RWPE2 (cell line): ENCODE measurements at places on chromosomes 11 and 22.

DNA sequence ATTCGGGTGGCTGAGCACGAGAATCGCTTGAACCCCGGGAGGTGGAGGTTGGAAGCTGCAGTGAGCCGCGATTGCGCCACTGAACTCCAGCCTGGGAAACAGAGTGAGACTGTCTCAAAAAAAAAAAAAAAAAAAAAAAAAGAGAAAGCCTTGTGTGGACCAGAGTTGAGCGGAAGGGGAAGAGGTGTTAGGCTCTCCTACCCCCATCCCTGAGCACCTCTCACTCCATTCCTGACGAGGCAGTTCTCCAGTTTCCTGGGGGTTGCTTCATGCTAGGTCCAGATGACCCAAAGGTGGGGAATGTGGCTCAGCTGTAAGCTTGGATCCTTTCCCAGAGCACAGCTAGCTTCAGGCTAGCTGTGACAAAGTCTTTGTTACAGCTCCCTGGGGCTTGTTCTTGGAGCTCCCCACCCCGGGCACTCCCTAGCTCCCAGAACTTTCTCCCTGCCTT, 8.8 kb upstream of the DNAL4 start:
- peak; percentile 86 for DNase-seq

- no peak for DNase-seq
Measured at GRCh38 chr11:4748438-4748837, 21.3 kb downstream of the OR51F1 start.

DNA sequence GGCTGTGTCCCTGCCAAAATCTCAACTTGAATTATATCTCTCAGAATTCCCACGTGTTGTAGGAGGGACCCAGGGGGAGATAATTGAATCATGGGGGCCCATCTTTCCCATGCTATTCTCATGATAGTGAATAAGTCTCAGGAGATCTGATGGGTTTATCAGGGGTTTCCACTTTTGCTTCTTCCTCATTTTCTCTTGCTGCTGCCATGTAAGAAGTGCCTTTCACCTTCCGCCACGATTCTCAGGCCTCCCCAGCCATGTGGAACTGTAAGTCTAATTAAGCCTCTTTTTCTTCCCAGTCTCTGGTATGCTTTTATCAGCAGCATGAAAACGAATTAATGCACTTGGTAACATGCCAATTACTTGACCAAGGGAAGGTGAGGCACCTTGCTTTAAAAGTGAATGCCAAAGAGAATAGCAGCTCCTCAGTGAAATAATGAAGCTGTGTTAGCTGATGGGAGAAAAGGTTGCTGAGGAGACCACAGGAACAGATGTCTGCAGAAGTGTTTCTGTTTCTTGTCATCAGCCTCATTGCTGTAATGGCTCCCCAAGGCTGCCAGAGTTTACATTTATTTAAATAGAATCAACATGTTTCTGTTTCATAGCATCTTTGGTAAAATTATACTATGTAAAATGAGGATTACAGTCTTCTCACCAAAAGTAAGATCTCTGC, 89.0 kb upstream of the CD44 start:
- DNase-seq: no peak

GRCh38 chr11:22928207-22928917, 68.1 kb upstream of the CCDC179 start:
- no peak for DNase-seq

- DNase-seq: no peak
Measured at GRCh38 chr11:131858505-131858904, 488.1 kb downstream of the NTM start.

- peak; percentile 94 for DNase-seq
Measured at GRCh38 chr22:41280065-41280464, 5.9 kb downstream of the RANGAP1 start.

GRCh38 chr11:69691463-69691862, 12.4 kb downstream of the FGF19 start:
- DNase-seq: no peak

DNA sequence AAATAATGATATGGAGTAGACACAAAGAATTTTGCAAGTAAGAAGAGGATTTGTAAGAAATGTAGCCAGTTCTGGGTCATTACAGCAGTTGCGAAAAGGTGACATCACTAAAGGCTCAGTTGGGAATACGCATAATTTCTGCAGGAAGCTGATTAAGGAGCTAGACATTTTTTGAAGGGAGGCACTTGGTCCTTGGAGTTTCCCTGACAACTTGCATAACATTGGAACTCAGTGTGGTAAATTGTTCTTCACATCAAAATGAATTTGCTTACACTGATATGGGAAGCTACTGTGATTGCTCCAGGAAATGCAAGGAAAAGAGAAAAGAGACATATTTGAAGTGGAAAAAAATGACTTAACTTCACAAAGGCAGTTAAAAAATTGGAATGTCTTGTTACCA, 626.1 kb downstream of the NELL1 start:
- DNase-seq: no peak

DNA sequence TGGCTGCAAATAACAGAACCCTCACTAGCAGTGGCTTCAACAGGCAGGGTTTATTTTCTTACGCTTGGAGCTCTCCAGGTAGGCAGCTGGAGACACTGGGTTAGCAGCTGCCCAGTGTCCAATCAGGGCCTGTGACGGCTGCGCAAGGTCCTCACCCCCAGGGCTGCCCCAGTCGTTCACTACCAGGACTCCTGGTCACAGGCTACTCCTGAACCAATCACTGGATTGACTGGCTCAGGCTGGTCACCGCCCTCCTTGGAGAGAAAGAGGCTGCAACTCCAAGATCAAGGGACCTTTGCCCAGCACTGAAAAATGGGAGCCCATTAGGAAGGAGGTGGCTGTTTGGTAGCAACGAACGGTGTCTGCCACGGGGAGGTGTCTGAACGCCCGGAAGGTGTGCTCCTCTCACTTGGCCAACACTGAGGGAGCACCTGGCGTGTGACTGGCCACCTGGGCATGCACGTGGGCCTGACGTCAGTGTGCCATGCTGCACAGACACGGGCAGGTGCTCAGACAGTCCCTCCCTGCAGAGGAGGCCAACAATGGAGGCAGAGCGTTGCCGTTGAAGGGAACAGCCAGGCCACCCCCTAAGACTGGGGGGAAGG, 5.1 kb downstream of the ARSA start:
- DNase-seq: peak; percentile 56
